ENCODE measurements at places on chromosomes 11 and 22.
A peak's percentile ranks its signal among the peaks of the same experiment; 100 is the strongest.

GRCh38 chr11:33045551-33046255 is 6.3 kb downstream of the TCP11L1 start:
- no peak for DNase-seq

- DNase-seq = no peak
Observed at GRCh38 chr11:93322207-93322606, 8.3 kb upstream of the DEUP1 start.

DNA sequence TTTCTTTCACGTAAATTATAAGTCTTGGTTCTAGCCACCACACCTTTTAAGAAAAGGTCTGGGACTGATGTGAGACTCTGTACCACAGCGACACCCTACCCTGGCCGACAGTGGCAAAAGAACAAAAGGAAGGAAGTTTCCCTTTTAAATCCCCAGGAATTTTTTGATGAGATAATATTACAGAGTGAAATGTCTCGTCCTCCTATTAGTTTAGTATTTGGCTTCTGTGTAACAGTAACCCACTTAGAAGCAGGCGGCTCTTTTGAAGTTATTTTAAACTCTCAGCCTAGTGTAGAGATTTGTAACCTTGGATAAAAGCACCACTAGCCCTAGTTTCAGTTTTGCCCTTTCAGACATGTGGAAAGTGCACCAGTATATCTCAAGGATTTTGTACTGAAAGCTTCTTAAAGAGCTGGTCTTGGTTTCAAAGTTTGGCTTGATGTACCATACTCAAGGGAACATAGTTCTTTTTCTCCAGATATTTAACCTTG is 84.1 kb downstream of the C22orf31 start:
- DNase-seq = peak; percentile 17

GRCh38 chr11:3104051-3104714 is 47.0 kb upstream of the CARS1 start:
- no peak for DNase-seq

DNA sequence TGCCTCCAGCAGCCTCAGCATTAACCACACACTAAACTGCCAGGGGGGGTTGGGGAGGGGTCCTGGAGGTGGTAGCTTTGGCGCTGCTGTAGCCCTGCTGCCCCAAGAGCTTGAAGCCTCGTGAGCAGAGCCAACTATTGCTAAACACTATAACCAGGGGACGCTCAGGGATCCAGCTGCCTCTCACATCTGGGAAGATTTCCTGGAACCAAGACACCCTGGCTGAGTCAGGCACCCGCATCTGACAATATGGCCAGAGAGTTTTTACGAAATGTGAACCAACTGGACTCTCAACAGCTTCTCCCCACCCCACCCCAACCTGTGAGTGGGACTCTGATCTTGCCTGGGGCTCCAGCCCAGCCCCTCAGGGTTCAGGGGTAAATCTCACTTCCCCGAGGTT is 14.3 kb downstream of the C1QTNF6 start:
- no peak for DNase-seq

DNA sequence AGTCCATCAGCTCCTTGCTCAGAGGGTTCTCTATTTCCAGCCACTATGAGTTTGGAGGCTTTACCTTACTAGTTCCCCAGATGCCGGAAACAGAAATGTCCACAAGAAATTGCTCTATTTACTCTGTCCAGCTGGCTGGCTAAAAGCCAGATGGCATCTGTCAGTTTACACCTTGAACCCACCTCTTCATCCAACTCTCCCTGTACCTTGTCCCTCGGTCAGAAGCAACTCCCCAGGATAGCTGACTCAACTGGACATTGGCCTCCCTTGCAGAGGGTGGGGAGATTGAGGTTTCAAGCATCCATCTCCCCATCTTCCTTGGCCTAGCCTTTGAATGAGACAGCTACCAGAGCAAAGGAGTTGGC is 1.7 kb downstream of the C2CD2L start:
- DNase-seq = no peak

- DNase-seq = peak; percentile 57
Observed at GRCh38 chr11:27348340-27348873, 14.6 kb downstream of the CCDC34 start.

- no peak for DNase-seq
Observed at GRCh38 chr11:113859665-113860064, 15.7 kb downstream of the USP28 start.

GRCh38 chr11:72823105-72823804 is 9.0 kb downstream of the ATG16L2 start:
- no peak for DNase-seq

DNA sequence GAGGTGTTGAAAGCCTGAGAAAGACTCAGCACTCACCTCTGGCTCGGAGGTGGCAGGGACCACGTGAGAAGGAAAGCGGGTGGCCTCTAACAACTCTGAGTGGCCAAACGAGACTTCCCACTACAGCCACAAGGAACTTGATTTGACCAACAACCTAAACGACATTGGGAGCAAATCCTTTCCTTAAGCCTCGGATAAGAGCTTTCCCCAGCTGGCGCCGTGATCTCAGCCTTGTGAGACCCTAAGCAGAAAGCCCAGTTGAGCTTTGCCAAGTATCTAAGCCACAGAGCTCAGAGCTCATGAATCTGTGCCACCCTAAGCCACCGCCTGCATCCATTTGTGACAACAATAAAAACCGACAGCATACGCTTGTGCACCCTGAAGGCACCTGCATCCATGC is 636.0 kb downstream of the TBC1D22A start:
- no peak for DNase-seq

DNA sequence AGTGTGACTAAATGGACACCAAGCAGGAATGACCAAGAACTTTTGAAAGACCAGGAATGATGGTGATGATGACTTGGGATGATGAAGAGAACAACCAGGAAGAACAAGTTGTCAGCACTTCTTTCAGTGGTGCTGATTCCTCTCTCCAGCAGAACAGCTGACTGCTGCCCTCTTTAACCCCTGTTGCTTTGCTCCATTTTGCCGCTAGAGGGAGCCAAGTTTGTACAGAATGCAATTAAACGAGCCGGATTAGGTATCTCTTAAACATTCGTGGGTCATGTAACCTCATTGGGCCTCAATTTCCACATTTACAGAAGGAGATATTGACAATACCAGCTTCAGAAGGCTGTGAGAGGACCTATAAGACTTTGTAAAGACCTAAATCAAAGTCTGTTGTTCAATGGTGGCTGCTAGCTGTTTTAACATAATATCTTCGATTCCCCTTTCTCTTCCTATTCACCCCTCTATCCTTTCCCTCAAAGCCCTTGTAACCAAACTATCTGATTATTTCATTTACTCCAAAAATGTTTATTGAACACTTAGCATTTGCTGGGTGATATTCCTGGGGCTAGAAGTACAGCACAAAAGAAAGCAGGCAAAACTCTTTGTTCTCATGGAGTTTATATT is 1.9 kb downstream of the OR4S1 start:
- DNase-seq = peak; percentile 35

DNA sequence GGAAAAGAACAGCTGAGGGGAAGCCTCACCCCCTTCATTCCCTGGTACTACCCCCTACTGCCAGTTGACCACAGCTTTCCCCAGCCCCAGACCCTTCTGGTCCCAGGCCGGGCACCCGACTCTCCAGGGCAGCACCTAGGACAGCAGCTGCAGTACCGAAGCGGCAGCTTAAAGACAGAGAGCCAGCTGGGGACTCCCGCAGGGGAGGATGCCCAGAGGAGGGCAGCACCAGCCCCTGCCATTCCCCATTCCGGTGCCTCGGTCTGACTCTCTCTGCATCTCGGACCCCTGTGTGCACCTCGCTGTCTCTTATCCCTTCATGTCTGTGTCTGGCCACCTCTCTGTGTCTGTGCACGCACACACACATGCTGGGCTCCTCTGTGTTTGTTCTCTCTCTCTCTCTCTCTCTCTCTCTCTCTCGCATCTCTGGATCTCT is 9.4 kb downstream of the IGSF9B start:
- DNase-seq = peak; percentile 58

DNA sequence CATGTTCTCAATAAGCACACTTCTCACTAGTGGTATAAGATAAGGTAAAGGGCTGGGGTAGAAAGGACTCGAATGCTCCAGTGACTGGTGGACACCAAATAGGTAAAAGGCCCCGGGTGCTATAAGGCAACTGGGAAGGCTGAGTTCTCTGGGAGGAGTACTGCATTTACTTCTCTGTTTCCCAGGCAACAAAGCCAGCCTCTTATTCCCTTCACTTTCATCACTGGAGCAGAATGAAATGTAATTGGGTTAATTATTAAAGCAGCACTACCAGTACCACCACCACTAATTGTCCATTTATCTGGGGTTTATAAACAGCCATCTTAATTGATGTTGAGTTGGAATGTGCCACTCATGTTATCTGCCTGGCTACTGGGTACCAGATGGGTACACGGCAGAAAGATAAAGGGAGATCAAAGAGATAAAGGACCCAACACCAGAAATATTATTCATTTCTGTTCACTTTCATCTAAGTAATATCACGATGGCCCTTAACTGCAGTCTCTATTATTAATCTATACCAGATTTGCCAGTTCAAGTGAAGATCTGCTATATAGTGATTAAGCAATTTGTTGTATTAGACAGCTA is 94.4 kb upstream of the CHRM4 start:
- DNase-seq = no peak

GRCh38 chr11:3091846-3092602 is 34.8 kb upstream of the CARS1 start:
- DNase-seq = peak; percentile 89

DNA sequence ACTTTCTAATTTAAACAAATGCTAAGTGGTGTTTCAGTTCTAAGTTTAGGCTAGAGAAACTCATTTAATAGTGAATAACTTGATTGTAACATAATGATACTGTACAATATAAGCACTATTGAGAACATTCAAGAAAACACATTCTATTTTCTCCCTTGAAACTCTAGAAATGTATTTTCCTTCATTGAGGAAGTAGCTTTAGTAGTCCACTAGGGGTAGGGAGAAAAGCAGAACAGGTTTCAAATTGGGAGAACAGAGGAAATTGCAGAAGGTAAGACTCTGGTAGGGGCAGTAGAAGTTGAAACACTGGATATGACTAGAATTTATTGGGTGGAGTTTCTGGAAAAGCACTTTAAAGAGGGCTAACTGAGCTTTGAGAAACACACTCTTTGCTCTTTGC is 31.6 kb upstream of the MPPED2 start:
- no peak for DNase-seq

- no peak for DNase-seq
Observed at GRCh38 chr11:132140056-132140455, 769.6 kb downstream of the NTM start.

- DNase-seq = no peak
Observed at GRCh38 chr11:118068206-118068944, 8.5 kb upstream of the TMPRSS4 start.

DNA sequence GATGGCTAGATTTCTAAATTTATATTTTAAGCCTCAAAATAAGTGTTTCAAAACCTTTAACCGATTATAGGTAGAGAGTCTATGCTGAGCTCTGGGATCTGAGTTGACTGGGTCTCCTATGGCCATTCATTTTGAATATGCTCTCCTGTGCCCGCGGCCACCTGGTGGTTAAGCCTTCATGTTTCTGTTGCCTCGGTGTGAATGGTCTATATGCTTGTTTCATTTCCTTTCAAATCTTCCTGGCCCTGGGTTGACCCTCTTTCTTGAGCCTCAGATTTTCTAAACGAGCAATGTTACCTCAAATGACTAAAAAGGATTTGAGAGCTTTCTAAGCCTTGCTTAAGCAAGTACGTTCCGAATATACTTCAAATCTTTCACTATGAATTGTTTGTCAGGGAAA is 789.4 kb upstream of the KIRREL3 start:
- peak; percentile 13 for DNase-seq

DNA sequence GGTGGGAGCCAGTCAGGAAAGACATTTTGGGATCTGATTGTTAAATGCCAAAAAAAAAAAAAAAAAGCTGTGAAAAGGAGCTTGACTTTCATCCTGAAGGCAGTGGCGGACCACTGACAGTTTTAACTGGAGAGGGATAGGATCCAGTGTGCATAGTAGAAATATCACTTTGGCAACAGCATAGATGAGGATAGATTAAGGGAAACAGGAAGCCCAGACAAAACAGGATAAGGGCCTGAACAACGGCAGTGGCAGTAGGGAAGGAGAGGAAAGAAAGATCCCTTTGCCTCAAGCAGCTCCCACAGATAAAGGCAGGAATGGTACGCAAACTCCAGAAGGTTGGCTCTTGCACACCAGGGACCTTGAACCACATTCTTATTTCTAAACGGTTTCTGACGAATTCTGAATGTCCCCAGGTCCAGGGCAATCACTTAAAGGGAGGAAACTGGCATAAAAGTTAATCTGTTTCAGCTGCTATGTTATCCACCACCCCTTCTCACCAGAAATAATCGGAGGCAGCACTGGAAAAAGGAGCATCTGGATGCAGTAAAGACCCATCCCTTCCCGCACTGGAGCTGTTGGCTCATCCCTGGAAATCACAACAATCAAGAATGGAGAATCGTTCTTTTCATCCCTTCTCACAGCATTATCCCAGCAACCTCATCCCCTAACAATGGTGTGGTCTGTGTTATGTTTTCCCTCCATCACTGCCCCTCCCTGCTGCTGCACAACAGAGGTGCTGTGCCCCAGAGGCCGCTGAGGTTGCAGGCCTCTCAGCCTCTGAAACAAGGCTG is 99.1 kb downstream of the GAB2 start:
- no peak for DNase-seq

DNA sequence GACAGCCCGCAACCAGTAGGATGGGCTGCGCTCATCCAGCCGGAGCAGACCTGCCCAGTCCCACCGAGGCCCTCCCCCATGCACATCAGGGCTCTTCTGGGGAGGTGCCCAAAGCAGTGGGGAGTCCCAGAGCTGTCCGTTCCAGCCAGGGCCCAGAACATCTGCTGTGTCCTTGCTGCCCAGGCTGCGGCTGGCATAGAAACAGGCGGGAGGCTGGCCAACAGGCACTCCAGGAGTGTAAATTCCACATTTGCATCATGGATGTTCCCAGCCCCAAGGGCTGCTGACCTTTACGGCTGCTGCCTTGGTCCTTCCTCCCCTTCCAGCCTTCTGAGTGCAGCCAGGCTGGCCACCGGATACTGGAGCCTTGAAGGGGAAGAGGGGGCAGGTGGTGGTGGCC is 30.0 kb upstream of the SYT7 start:
- no peak for DNase-seq

- no peak for DNase-seq
Observed at GRCh38 chr22:20440637-20441591, 3.3 kb upstream of the SCARF2 start.

- DNase-seq = no peak
Observed at GRCh38 chr11:126339073-126339862, 16.2 kb upstream of the ST3GAL4 start.

GRCh38 chr22:46536537-46537224 is 739 bp downstream of the CELSR1 start:
- DNase-seq = peak; percentile 24

GRCh38 chr11:77165066-77165465 is 37.0 kb downstream of the MYO7A start:
- DNase-seq = no peak

Data from A549 (cell line).